M059J (cell line): ENCODE measurements at places on chromosomes 7 and 10.

DNA sequence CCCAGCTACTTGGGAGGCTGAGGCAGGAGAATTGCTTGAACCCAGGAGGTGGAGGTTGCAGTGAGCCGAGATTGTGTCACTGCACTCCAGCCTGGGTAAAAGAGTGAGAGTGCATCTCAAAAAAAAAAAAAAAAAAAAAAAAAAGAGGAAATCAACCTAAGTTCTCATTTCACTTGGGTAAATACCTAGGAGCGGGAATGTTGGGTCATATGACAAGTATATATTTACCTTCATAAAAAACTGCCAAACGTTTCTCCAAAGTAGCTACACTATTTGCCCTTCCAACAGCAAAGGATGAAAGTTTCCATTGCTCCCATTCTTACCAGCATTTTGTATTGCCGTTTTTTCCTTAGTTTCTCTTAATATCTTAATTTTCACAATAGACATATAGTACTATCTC is 9.8 kb downstream of the P4HA1 start:
- DNase-seq, result no peak

GRCh38 chr7:15561835-15562234 is at the start of gene AGMO:
AGMO (minus strand) TSS chr7:15562015.
- no peak for DNase-seq

DNA sequence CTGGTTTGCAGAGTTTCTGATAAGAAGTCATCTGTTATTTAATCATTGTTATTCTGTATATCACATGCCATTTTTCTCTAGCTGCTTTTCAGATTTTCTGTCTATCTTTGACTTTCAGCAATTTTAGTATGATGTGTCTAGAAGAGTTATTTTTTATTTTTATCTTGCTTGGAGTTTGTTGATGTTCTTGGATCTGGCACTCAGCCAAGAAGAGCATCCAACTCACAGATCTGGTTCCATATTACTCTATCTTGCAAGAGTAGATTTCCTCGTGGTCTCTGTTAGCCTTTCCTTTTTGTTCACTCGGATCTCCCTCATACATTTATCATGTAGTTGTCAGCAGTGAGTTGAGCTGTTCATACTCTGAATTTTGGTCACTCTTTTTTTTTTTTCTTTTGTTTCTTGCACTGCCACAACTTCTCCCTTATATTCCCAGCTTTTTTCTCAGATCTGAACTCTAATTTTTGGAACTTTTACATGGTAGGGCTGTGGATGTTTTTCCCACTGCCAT is 54.8 kb upstream of the CALCR start:
- DNase-seq, result no peak

DNA sequence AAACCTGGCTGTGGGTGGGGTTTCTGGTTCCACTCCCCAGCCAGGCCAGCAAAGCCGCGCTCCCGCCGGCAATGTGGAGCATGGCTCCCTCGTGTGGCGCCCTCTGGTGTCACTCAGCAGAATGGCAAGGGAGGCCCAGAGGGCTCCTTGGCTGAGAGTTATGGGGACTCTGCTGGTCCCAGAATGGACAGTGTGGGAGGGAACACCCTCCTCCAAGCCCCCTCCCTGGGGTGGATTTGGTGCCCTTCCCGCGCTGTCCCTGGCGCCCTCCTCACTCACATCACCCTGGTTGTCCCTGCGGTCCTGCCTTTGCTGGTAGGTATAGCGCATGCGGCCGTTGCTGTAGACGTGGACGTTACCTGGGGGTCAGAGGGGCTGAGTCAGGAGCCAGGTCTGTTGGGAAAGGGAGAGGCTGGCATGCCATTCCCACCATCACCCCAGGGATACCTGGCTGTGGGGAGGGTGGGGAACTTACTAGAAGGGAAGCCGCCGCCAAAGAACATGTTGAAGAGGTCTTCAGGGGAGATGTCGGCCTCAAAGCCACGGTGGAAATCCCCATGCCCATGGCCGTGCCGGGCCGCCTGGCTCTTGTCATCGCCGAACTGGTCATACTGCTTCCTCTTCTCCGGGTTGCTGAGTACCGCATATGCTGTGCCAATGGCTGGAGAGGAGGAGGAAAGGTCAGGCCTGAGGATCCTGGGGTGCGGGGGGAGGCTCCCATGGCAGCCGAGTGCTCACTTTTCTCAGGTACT is 14.0 kb downstream of the DNAJB12 start:
- no peak for DNase-seq

DNA sequence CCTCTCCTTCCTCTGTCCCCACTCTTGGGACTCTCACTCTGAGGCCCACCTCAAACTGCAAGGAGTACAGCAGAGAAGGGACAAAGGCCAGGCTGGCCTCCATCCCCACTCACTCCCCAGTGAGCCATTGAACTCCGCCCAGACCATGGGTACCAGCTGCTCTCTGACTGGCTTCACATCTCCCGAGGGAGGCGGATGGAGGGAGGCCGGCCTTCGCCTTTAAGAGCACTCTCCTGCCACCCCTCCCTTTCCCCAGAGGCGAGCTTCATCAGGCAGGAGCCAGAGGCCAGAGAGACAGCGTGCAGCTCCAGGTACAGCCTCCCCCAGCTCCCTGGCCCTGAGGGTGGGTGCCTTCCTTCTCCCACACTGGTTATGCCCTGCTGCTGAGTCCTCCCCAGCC is 1.8 kb upstream of the LDB3 start:
- no peak for DNase-seq

- DNase-seq, result no peak
Observed at GRCh38 chr10:132524443-132525285, 12.9 kb upstream of the INPP5A start.

DNA sequence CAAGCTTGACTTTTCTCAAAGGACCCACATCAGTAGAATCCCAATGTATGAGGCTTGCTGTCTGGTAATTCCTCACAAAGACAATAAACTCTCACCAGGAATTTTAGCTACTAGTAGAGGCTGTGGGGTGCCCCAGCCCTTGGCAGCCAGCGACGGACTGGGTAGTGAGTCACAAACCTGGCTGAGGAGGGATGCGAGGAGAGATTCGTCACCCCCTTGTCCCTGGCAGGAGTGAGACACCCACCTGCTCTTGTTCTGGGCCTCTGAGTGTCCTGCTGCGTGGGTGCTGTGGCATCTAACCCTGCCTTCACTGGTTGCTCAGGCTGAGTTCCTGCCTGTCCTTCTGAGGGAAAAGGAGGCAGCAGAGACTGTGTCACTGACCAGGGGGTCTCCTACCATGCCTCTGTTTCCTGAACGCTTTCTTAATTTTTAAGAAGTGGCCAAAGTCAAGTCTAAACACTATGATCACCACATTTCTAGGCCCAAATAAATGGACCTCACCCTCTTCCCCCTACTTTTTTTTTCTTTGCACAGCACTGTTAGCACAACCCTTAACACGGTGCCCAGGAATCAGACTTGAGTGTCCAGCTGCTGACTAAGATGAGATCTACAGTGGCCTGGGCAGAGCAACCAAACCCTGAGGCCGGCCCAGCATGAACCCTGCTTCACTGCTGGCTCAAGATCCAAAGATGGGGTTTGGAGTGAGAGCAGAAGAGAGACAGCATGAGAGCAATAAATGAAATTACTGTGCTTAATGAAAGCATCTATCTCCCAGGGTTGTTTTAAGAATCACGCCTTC is 146.4 kb downstream of the ANLN start:
- DNase-seq, result peak; percentile 88

DNA sequence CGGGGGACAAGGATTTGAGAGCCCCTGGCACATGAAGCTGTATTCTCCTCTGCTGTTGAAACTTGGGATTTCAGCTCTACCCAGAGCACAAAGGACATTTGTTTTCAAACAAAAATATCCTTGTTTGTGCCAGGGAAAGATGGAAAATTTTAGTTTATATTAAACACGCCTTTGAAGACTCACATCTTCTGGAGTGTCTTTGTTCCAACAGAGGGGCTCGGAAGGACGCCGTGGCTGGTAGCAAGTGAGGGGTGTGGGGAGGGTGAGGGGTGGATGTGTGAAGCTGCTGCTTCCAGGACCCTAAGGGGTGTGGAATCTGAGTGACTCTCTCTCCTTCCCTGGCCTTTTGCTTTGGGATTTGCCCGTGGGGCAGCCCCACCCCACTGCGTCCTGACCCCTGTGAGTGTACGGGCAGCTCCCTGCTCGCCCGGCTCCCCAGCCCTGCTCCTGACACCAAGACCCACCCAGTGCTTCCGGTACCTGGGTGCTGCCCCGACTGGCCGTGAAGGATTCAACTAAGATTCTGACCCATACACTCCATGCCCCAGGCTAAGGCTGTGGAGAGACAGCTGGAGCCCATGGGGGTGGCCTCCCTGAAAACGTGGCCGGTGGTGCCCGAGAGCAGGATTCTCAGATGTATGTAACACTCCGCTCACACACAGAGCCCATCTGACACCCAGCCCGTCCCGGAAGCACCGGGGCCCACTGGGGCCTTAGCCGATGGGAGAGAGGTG is 59.6 kb downstream of the ZRANB1 start:
- DNase-seq, result no peak

DNA sequence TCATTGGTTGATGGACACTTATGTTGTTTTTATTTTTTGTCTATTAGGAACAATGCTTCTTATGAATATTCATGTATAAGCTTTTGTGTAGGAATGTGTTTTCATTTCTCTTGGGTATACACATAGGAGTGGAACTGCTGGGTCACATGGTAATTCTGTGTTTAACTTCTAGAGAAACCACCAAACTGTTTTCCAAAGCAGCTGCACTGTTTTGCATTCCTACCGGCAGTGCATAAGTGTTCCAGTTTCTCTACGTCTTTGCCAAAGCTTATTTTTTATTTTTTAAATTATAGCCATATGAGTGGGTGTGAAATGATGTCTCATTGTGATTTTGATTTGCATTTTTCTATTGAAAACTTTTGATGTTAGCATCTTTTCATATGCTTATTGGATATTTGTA is 51.3 kb downstream of the ADK start:
- no peak for DNase-seq

DNA sequence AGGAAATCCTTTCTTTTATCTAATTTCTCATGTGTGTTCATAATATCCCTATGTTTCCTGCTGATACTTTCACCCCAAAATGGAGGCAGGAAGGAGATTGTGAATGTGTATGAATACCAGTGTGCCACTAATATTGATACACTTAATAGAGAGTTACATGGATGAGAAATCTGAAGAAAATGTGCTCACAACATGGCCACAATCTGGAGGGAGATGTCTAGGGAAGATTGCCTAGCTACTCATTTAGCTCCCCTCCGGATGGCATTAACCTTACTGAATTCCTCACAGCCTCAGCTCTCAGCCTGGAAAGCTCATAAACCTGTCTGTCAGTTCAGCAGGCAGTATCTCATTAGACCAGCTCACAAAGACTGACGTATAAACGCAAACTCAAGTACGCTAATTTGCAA is 23.4 kb upstream of the DMTF1 start:
- DNase-seq, result no peak

- DNase-seq, result peak; percentile 38
Observed at GRCh38 chr7:113561446-113561845, 357.4 kb downstream of the PPP1R3A start.

GRCh38 chr10:50561266-50561665 is 62.5 kb downstream of the SGMS1 start:
- DNase-seq, result peak; percentile 72

DNA sequence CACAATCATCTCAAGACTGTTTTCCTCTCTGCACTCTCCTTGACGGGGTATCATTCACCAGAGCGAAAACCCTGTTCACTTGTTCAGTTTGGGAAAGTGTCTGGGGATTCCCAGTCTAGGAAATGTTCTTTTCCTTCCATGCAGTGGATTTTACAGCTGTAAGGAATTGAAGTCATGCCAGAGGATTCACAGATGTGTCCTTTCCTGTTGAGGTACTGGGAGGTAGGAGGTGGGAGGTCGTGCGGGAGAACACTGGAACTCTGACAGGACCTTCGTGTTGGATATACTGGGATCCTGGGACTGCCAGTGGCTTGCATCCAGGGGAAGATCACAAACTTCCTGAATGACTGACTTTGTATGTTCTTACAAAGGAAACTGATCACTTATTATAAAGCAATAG is 185.5 kb downstream of the BMPER start:
- no peak for DNase-seq

- no peak for DNase-seq
Observed at GRCh38 chr7:77831953-77832352, 33.4 kb downstream of the PHTF2 start.

DNA sequence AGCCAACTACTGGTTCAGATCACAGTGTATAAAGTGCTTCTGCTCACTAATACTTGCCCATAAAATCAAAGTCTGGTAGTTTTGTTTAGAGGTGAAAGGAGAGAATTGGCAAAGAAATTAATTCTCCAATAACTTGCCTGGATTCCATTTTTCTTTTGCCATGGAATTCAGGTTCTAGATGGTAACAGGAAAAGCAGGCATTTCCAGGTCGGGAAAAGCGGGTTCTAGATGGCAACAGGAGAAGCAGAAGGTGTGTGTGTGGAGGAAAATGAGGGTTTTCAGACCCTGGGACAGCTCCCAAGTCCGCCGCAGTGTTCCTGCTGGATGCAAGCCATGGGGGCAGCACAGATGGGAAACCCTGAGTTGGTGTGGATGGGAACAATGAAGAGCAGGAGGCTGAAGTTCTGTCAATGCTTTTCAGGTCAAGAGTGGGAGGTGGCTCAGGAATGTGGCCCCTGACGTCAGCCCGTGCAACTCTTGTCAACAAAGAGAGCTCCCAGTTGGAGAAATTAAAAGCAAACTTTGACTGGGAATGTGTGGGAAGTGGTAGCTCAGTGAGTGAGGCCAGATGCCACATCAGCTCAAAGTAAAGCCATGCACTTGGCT is 696.7 kb downstream of the LRMDA start:
- no peak for DNase-seq

GRCh38 chr10:3666525-3667302 is 118.3 kb downstream of the KLF6 start:
- no peak for DNase-seq

- no peak for DNase-seq
Observed at GRCh38 chr10:124164264-124164663, 70.9 kb upstream of the CHST15 start.

DNA sequence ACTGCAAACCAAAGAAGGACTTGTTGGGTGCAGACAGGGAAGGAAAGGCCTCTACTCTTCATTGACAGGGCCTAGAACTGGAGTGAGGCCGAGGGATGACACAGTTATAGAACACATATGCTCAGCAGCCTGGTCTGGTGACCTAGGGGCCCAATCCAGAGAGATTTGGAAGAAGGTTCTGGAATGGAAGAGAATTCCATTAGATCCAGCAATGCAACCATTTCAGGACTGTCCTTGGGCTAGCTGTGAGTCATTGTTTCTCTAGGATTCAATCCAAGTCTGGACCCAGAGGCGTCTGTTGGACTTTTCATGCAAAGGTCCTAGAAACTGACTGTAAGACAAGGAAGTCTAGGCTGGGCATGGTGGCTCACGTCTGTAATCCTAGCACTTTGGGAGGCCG is 59.2 kb downstream of the WIPF3 start:
- DNase-seq, result peak; percentile 88

DNA sequence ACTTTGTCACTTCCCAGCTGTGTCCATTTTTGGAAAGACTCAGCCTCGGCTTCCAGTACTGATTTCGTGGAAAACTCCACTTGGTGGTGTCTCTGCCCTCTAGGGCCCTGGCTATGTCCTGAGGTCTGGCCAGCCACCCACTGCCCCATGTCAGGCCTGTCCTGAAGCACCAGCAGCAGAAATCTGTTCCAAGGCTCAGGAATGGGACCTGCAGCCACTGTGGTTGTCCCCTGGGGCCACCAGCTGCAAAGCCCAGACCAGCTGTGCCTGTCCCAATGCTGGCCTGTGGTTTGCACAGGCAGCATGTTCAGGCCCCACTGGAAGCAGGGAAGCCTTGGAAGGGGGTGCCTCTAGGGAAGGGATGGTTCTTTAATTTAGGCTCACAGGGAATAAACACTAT is 21.2 kb downstream of the CXCL12 start:
- no peak for DNase-seq
